Cortex of kidney (tissue), 1 donor: ENCODE measurements at places on chromosomes 2 and 18.

DNA sequence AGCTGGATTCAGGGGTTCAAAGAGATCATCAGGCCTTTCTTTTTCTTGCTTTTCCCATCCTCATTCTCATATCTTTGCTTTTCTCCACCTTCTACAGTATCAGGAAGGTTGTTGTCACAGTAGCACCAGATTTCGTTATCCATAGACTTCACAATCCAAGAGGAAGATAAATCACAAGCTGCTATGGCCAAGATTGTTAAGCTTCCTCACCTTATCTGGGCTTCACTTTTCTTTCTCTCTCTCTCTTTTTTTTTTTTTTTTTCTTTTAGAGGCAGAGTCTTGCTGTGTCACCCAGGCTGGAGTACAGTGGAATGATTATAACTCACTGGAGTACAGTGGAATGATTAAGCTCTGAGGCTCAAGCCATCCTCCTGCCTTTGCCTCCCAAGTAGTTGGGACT lies 93.5 kb downstream of the TTC27 start:
- DNase-seq: no peak

- no peak for DNase-seq
These were observed 91.6 kb downstream of the NCK2 start for GRCh38 chr2:105836341-105836740.

DNA sequence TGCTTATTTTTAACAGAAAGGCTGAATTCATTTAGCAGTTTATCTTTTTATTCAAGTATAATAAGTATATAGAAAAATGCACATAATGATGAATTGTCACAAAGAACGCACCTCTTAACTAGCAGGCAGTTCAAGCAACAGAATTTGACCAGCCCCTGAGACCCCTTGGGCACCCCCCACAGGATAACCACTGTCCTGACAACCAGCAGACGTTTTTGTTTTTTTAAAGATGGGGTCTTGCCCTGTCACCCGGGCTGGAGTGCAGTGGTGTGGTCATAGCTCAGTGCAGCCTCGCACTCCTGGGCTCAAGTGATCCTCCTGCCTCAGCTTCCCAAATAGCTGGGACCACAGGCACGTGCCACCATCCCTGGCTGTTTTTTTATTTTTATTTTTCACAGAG lies 14.0 kb downstream of the PRELID3A start:
- no peak for DNase-seq

DNA sequence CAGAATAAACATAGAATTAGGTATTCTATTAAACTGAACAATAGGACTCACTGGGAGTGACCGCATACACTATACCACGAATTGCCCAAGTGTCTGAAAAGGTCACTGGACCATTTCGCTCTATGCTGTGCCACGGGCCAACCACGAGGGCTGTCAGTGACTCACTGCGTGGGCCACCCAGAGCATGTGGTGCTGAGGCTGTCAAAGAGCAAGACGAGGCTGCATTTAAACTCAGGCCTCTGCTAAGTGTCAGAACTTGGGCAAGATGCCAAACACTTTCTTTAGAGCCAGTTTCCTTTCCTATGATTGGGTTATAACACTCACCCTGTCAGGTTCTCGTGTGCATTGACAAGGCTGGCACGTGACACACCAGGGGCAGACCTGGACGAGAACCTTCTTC lies 97.5 kb downstream of the SH3YL1 start:
- DNase-seq: no peak

GRCh38 chr2:33081691-33082090 lies 134.9 kb downstream of the LTBP1 start:
- DNase-seq: no peak

DNA sequence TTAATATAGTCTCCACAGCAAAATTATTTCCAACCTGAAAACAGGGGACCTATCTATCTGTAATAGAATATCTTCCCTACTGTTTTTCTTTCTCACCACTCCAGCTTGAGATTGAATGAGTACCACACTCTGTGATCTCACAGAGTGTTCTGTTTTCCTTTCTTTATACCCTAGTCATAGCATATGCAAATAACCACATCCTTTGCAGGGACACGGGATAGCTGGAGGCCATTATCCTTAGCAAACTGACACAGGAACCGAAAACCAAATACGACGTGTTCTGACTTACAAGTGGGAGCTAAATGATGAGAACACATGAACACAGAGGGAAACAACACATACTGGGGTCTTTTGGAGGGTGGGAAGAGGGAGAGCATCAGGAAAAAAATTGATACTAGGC lies 224.7 kb downstream of the SLC8A1 start:
- DNase-seq: no peak

DNA sequence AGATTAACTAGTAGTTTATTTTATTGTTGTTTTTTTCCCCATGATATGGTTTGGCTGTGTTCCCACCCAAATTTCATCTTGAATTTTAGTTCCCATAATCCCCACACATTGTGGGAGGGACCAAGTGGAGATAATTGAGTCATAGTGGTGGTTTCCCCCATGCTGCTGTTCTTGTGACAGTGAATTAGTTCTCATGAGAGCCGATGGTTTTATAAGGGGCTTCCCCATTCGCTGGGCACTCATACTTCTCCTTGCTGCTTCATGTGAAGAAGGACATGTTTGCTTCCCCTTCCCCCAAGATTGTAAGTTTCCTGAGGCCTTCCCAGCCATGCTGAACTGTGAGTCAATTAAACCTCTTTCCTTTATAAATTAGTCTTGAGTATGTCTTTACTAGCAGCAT lies 36.5 kb downstream of the GALNT14 start:
- no peak for DNase-seq

- no peak for DNase-seq
These were observed 459.5 kb upstream of the FANCL start for GRCh38 chr2:58700591-58700990.

- no peak for DNase-seq
These were observed 9.3 kb downstream of the L3MBTL4 start for GRCh38 chr18:6405237-6406074.

DNA sequence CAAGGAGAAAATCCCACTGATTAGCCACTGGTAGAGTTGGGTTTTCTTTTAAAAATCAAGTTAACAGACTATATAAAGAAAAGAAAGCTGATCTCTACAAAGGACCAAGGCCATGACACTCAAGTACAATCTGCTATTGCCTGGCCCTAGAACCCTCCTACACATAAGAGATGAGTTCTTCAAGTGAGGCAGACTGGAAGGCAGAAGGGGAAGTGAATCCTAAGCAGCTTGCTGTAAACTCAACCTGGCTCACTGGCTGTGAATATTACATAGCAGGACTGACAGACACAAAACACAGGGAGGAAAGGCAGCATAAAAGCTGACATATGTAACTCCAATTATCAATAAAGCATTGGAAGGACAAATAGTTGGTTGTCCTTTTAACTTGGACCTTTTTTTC lies 65.4 kb downstream of the TRIP12 start:
- DNase-seq: no peak

- DNase-seq: no peak
These were observed 39.4 kb downstream of the MAP2 start for GRCh38 chr2:209463226-209463625.

DNA sequence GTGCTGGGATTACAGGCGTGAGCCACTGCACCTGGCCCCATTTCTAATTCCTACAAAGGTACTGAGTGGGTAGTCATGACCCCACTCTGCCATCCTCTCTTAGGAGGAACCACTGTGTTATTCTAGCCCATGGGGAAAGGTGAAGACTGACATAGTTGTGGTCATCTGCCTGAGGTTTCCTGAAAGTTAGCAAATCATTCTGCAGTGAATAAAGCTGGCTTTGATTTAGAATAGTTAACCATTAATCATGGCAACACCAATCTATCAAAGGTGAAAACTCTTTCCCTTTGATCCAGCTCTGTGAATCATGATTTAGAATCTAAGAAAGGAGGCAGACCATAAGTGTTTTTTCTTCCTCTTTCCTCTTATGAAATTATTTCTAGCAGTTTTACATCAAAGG lies 50.8 kb downstream of the SUMO1 start:
- DNase-seq: no peak

DNA sequence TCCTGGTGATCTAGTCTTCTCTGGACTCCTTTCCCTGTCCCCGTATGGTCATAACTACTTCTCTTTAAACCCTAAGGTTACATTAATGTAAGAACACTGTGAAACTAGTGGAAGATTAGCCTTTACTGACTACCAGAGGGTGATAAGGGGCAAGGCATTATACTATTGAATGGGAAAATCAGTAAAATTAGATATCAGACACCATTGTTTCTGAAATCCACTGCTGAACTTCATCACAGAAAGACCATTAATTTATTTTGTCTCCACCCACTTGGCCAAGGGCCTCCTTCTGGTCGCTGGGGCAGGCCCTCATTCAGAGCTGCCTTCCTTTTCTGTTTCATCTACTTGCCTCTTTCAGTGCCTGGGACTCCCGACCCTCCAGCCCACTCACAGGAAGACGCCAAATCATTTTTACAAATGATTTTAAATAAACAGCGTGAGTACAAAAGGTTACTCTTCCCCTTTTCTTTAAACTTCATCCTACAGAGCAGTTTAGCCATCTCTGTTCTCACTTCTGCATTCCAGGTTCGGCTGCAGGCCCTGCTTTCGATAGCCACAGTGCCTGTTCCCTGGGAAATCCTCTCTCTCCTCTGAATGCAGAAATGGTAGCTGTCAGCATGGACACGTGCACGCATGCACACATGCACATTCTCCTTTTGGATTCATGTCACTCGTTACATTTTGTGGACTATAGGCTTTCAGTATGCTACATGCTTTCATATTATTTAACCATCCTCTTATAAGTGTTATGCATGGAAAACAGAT lies 70.3 kb upstream of the DOCK10 start:
- no peak for DNase-seq

DNA sequence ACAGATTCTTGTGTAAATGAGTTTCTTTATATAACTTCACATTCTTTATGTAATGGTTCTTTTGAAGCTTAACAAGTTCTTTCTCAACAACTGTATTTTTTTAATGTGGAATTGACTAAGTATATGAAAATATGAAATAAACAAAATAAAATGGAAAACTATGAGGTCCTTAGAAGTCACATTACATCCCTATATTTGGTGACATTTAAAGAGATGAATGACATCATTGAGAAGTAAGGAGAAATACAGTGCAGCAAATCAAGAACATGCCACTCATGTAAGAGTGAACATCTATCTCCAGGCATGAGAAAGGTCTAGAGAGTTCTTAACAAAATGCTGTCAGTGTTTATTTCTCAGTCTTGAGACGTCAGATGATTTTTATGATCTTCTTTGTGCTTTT lies 39.0 kb upstream of the AAK1 start:
- DNase-seq: no peak

GRCh38 chr2:46134531-46135227 lies 162.5 kb upstream of the EPAS1 start:
- DNase-seq: no peak

DNA sequence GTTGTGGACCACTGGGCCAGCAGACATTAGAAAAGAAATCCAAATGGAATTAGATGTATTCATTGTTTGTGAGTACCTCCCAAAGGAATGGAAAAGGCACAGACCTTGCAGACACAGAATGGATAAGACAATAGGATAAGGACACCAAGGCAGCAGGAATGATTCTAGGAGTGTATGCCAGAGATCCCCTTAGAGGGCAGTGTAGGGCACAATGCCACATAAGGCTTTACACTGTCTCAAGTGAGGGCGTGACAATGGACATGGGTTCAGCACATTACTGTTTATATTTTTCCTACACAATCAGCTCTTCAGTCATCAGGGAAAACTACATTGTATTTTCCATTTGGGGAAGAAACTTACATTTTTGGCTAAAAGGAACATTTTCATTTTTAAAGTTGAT lies 250.9 kb downstream of the PTH2R start:
- DNase-seq: no peak

DNA sequence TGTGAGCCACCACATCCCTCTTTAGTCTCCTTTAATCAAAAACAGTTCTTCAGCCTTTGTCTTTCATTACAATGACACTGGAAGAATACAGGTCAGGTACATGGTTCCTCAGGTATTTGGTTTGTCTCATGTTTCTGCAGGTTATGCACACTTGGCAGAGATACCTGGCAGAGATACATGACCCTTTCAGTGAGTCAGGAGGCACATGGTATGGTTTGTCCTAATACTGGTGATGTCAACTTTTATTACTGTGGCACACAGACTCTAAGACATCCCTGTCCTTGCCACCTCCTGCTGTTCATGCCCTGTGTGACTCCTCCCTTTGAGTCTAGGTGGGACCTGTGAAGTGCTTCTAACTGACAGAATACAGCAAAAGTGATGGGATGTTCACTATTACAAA lies 58.4 kb downstream of the SPIRE1 start:
- DNase-seq: no peak

GRCh38 chr2:74199275-74199701 lies 873 bp downstream of the MTHFD2 start:
- no peak for DNase-seq

- no peak for DNase-seq
These were observed 121.2 kb downstream of the MTCL1 start for GRCh38 chr18:8826514-8826913.

GRCh38 chr2:74181739-74182138 lies 3.1 kb upstream of the MOB1A start:
- DNase-seq: no peak

DNA sequence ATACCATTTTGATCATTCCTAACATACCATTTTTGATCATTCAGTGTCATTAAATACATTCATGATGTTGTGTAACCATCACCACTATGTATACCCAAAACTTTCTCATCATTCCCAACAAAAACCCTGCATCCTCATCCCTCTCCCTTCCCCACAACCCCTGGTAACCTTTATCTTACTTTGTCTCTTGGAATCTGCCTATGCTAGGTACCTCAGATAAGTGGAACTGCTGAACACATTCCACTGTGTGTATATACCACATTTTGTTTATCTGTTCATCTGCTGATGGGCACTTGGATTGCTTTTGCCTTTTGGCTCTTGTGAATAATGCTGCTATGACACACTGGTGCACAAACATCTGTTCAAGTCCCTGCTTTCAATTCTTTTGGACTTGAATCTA lies 83.8 kb upstream of the TFCP2L1 start:
- no peak for DNase-seq

DNA sequence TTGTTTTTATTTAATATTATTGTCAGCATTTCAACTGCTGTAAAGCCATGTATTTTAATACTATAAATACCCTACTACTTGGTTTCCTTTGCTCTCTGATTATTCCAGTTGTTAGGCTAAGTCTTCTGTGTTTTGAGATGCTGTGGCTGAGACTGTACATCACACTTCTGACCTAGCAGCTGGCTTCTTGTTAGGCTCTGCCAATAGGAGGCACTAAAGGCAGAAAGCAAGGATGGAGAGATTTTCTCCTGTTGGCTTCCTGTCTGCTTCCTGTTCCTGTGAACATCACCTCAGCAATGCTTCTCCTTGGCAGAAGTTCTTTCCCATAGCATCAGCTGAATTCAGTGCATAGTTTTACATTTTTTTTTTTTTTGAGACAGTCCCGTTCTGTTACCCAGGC lies 68.3 kb upstream of the YPEL5 start:
- no peak for DNase-seq

DNA sequence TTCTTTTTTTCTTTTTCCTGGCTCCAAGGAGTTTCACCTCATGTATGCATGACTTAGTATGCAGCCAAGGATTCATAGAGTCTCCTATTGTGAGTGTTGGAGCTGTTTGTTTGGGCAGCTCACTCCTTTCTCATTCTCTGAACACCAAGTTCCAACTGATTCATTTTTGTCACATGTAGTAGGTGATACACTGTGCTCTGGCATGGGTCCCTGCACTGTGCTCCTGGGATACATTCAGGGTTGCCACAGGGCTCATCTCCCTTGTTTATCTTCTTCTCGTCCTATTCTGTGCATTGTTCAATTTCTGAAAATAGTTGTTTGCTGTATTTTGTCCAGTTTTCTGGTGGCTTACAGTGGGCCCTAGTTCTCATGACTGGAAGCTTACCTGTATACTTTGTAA lies 96.8 kb downstream of the ZNF407 start:
- DNase-seq: no peak

- no peak for DNase-seq
These were observed 431.8 kb upstream of the RAB12 start for GRCh38 chr18:8177330-8178016.
